NCI-H345 (cell line): ENCODE measurements at places on chromosomes 1 and 21.

DNA sequence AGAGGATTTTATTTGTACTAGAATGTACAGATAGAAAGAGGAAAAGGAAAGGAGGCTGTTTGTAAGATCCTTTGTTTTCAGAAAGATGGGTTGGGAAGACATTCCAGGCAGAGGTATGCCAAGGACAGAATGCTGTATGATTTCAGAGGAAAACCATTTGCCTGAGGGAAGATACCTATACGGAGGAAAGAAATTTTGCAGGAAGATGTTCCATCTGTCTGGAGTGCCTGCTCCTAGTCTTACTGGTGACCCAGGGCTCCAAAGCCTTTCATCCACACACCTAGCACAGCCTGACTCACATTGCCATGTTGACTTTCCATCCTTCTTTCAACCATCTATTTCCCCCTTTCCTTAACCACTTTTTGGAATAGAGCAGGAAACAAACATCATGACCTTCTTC is 18.2 kb downstream of the SAMD13 start:
- DNase-seq = no peak

DNA sequence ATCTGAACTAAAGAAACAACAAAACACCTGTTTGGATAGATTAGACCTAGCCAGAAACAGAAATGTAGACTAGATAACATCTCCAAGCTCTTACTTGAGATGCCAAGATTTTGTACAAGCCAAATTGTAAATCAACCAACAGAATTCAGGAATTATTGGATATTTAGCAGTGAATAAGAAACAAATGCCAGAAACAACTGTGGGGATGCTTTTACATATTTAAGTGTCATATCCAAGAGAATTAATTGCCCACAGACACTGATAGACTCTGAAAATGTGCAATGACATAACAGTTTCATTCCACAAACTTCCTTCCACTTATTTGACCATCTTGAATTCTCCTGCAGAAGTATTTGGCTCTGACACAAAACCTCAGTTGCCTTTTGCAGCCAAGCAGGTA is 92.3 kb downstream of the SGIP1 start:
- no peak for DNase-seq

DNA sequence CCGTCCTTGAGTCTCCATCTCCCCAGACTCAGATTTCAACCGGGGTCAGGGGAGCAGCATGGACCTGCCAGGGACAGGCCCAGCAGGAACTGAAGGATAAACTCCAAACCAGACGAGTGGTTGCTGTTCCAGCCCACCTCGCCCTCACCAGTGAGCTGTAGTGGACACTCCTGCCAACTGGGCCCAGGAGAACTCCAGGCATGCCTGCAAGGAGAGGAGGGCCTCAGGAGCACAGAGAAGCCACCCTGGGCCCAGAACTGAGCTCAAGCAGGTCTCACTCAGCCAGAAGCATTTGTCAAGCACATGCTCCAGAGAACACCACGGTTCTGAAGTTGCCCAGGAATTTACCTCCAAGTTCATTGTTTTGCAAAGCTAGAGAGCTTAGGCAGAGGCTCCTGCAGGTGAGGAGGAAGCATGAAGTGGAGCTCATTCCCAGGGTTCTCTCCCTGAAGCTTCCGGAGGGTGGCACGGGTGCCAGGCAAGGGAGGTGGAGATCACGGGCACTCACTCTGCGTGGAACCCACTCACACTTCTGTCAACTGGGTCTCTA is 61.0 kb downstream of the MATN1 start:
- no peak for DNase-seq

- DNase-seq = no peak
Observed at GRCh38 chr1:64877151-64877550, 89.2 kb downstream of the JAK1 start.

GRCh38 chr1:62784509-62785365 is 805 bp downstream of the ATG4C start:
- DNase-seq = no peak

- no peak for DNase-seq
Observed at GRCh38 chr1:183164963-183165362, 21.1 kb upstream of the LAMC2 start.

DNA sequence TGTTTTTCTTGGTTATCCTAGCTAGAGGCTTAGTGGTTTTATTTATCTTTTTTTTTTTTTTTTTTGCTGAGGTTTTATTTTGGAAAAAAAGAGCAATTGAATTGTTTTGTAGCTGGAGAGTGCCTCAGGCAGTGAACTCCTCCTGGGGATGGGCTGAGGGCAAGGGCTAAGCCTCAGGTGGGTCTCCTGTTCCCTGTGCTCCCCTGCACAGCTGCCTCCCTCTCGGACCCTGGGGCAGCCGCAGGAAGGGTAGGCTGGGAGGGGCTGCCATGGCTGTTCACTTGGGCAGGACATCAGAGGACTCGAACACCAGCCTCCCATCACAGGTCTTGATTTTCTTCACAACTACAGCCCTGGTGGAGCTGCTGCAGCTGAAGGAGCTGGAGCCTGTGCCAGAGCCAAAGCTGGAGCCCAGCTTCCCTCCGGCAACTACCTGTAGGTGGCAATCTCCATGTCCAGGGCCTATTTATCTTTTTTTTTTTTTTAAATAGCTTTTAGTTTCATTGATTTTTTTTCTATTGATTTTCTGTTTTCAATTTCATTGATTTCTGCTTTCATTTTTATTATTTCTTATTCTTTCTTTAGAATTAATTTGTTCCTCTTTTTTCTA is 28.9 kb downstream of the LEPR start:
- no peak for DNase-seq

DNA sequence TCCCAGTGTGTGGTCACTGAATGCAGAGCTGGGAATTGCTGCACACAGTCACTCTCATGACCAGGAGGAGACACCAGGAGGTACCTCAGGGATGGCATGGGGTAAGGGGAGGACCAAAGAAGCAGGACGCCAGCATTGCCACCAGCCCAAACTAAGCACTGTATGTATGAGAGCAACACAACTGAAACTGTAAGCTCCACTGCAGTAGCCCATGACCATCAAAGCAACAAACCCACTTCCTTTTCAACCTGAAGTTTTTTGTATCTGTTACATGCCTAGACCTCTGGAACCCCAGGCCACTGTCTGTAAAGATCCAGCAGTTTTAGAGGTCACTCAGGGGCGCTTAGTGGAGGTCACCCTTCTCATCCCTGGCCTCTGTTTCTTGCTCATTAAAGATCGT is 164.3 kb downstream of the SETD4 start:
- no peak for DNase-seq

DNA sequence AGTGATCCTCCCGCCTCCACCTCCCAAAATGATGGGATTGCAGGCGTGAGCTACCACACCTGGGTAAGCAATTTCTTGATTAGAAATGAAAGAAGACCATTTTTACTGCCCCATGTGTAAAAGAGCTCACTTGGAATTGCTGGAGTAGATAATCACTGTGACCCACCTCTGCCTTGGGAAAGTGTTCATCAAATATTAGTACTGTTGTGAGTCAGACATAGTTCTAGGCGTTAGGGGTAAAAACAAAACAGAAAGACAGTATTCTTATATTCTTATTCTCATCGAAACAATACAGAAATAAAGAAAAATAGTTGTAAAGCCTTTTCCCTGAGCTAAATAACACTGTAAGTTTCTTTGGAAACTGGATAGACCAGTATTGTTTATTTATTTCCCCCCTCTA is 36.2 kb downstream of the CELF3 start:
- DNase-seq = no peak

GRCh38 chr1:5909576-5910275 is 82.5 kb downstream of the NPHP4 start:
- DNase-seq = no peak

DNA sequence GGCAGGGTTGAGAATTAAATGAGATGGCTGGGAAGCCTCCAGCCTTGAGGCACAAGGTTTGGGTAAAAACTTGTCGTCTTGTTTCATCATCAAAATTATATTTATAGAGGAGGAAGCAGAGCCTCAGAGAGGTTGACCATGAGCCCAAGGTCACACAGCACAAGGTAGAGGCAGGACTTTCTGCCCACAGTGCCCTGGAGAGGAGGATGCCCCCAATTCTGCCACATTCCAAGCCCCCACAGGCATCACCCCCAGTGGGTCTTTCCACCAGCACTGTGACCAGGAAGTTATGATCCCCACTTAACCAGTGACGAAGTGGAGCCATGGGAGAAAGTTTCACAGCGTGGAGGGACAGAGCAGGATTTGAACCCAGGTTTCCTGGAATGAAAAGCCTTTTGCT is 400.0 kb downstream of the MATN1 start:
- no peak for DNase-seq

DNA sequence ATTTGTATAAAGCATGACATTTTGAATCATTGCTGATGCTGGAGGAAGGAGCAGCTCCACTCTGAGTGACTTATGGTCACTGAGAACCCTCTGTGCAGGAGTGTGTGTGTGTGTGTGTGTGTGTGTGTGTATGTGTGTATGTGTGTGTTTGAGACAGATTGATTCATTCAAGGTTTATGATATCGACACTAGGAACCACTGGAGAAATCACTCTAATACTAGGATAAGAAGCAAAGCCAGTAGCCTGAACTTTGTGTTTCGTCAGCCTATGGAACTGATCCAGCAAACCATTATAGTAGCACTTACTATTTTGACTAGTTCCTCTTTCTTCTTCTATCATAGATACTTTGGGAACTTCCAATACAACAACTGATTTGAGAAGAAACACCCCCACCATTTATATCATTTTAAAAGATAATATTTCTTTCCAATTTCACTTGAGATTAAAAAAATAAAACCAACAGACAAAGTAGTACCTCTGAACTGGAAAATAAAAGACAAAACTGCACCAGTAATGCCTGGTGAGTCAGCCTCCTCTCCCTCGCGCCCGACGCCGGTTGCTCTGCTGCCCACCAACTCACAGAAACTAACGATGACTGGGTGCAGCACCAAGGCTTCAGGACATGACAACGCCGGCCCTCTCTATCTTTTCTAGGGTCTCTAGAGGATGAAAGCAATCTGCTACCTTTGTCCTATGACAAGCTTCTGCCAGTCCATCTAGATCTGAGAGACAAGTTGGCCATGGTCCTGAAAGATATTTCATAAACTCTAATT is 20.9 kb downstream of the SLAMF1 start:
- DNase-seq = no peak

GRCh38 chr1:241213139-241213538 is 143.9 kb downstream of the RGS7 start:
- no peak for DNase-seq

- no peak for DNase-seq
Observed at GRCh38 chr1:93798291-93798690, 80.7 kb downstream of the DNTTIP2 start.
